ENCODE measurements at places on chromosomes 5 and 9. TPM values are rescaled to one million over a fixed set of nuclear protein-coding genes. Genes with fewer than 3 reads are reported as not detected.

GRCh38 chr5:14081791-14082190, 61.4 kb upstream of the TRIO start:
- H3K27me3 ChIP-seq, result peaks cover 13% of the 10 kb centered on the region
- no peak overlapping the region for H3K4me3 ChIP-seq
- DNase-seq, result no peak

- no peaks in the 10 kb centered on the region for H3K4me1 ChIP-seq
- H3K36me3 ChIP-seq, result no peaks in the 10 kb centered on the region
- peaks cover 70% of the 10 kb centered on the region for H3K27me3 ChIP-seq
- no peak overlapping the region for H3K4me3 ChIP-seq
- DNase-seq, result no peak
- no peak overlapping the region for H3K27ac ChIP-seq
Measured at GRCh38 chr9:114172981-114173833, 17.9 kb downstream of the COL27A1 start.

The IL3 gene
- not detected for total RNA-seq

The TIMD4 gene
- not detected for total RNA-seq

All from K562 (cell line).